ENCODE measurements at places on chromosomes 4 and X.

DNA sequence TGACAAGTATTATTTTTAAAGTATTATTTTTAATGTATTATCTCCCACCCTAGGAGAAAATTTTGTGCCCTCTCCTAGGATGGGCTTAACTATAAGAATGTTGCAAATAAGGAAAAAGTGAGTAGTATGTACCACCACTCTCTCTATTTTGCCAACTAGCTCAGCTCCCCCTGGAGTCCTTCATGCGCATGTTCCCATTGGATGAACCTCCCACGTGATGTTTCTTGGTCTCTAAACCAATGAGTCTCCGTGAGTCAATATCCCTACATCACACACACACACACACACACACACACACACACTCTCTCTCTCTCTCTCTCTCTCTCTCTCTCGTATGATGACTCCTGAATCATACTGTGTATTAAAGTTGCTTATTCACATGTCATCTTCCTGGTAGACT is 129.7 kb upstream of the ZFP42 start:
- no peak for DNase-seq

DNA sequence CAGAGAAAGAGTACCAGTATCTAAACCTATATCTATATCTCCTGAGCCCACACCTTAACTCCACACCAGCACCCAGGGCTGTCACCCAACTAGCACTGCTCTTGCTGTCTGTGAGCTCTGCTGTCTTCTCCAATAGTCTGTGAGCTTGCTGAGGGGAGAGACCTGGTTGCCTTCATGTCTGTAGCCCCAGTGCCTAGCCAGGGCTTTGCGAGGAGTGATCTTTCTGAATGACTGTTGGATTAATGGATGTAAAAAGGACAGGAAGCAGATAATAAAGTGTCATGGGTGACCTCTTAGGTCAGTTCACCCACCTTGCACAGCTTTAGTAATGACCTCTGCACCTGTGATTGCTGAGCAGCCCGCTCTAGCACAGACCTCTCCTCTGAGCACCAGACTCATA is 30.5 kb downstream of the CNGA2 start:
- DNase-seq: no peak

GRCh38 chr4:23855912-23856605 is 33.8 kb downstream of the PPARGC1A start:
- DNase-seq: no peak

GRCh38 chr4:85153221-85153620 is 186.7 kb upstream of the WDFY3 start:
- DNase-seq: no peak

DNA sequence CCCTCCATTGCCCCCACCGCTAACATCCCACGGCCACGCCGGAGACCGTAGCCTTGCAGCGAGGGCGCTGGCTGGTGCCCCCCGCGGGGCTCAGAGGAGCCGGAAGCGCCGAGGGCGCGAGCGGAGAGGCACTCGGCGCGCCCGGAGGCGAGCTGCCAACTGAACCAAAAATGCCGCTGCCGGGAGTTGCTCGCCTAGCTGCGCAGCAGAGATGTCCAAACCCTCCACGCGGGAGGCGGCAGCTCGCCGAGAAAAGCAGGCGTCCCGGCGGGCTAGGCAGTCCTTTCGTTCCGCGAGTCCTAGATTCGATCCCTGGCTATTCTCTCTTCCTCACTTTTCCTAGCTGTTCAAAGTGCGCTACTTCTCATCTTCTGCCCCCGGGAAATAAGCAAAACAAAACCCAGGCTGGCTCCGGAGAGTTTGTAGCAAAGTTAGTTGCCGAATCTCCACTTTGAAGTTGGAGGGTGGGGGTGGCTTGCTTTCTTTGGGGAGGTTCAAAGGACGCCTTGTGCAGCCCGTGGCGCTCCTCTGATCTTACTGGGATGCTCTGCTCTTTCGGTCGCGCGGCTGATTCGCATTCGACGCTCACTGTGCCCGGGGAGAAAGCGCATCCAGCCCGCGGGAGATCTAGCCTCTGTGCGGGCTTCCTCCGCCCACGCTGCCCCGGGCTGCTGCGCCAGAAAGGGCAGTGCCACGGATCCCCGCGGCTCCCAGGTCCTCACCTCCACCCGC is 723 bp downstream of the NKX6-1 start:
- no peak for DNase-seq

GRCh38 chr4:165208741-165209388 is 1.5 kb downstream of the KLHL2 start:
- DNase-seq: no peak

DNA sequence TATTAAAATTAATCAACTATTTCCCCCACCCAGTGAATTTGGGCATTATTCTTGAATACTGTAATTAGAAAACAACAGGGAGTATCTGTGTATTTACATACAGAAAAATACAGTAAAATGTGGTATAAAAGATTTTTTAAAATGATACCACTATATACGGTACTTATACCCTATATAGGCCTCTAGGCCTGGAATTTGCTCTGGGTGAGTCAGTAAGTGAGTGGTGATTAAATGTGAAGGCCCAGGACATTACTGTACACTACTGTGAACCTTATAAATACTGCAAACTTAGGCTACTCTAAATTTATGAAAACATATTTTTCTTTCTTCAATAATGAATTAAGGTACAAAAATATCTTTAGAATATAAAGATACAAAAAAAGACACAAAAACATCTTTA is 6.3 kb upstream of the CSN3 start:
- DNase-seq: no peak

DNA sequence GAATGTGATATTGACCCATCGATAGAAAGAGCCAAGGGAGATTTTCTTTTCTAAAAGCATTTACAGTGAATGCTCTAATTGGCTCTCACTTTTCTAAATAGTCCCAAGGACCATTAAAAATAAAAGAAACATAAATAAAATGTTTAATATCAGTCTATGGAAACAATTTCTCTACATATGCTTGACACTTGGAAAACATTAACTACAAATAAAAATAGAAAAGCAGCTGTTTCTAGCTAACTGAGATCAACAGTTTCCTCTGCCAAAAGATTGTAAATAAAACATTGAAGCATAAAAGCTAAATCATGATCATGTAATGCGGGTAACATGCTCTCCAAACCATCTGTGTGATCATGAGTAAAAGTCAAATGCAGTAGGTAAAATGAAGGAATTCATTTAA is 49.7 kb downstream of the CORIN start:
- no peak for DNase-seq

- DNase-seq: no peak
Observed at GRCh38 chr4:123536225-123536624, 139.6 kb downstream of the SPRY1 start.

GRCh38 chr4:38002451-38003071 is 42.4 kb downstream of the PTTG2 start:
- no peak for DNase-seq

GRCh38 chrX:107662824-107663223 is 34.5 kb downstream of the PRPS1 start:
- DNase-seq: no peak

DNA sequence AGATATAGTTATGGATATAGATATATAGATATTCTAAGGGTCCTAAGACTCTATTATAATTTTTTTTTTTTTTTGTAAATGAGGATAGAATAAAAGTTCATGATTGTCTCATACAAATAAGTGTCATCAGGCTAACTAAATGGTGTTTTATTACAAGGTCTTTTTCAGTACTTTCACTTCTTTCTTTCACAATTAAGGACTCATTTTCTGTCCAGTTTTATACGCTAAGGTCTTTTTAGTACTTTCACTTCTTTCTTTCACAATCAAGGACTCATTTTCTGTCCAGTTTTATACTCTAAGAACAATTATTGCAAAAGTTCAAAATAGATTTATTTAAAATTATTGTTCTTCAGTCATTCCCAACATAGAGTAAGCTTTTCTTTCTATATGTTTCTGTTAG is 32.7 kb downstream of the RUFY3 start:
- DNase-seq: no peak

DNA sequence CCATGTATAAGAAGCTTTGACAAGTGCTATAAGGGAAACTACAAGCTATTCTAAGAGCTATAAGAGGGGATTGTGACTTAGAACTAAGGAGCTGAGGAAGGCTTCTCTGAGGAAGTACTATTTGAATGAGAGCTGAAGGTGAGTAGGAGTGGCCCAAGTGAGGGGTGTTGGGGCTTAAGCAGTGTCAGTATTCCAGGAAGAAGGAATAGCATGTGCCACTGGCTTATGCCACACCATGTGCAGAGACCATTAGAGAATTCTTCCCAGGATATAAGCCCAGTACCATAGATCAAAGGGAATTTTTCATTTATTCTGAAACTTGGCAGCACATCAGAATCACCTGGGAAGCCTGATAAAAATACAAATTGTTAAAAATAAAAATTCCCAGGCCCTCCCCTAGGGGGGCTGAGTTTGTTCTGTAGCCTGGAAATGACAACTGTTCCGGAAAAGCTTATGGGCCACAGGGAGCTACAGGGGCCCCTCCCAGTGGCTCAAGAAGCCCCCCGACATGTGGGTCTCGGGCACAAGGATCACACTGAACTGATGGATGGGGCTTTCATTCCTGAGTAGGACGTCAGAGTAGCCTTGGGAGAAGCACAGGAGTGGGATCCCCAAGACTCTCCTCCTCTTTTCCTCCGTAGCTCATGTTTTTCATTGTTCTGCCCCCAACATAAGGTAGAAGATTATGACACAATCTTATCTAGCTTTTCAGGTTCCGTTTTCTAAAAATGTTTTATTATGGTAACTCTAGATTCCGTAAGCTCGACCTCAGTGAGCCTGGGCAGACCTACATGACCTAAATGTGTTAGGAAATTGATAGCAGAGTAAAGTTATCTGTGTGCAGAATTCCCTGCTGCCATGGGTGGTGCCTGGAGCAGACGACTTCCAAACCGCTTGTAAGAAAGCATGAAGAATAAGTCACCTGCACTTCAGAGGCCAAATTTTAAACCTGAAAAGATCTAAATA is 119.3 kb downstream of the AFF1 start:
- DNase-seq: no peak

- no peak for DNase-seq
Observed at GRCh38 chrX:154719132-154719675, 31.7 kb downstream of the GAB3 start.

GRCh38 chr4:87908336-87908735 is 67.2 kb upstream of the SPP1 start:
- DNase-seq: no peak

DNA sequence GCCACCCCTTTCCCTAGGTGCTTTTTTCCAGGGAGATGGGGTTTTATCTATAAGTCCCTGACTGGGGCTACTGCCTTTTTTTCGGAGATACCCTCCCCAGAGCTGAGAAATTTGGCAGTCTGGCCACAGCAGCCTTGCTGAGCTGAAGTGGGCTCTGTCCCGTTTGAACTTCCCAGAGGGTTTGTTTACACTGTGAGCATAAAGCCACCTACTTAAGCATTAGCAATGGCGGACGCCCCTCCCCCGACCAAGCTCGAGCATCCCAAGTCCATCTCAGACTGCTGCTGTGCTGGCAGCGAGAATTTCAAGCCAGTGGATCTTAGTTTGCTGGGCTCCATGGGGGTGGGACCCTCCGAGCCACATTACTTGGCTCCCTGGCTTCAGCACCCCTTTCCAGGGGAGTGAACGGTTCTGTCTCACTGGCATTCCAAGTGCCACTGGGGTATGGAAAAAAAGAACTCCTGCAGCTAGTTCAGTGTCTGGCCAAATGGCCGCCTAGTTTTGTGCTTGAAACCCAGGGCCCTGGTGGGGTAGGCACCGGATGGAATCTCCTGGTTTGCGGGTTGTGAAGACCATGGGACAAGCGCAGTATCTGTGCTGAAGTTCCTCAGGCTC is 456.4 kb upstream of the HTR2C start:
- no peak for DNase-seq

DNA sequence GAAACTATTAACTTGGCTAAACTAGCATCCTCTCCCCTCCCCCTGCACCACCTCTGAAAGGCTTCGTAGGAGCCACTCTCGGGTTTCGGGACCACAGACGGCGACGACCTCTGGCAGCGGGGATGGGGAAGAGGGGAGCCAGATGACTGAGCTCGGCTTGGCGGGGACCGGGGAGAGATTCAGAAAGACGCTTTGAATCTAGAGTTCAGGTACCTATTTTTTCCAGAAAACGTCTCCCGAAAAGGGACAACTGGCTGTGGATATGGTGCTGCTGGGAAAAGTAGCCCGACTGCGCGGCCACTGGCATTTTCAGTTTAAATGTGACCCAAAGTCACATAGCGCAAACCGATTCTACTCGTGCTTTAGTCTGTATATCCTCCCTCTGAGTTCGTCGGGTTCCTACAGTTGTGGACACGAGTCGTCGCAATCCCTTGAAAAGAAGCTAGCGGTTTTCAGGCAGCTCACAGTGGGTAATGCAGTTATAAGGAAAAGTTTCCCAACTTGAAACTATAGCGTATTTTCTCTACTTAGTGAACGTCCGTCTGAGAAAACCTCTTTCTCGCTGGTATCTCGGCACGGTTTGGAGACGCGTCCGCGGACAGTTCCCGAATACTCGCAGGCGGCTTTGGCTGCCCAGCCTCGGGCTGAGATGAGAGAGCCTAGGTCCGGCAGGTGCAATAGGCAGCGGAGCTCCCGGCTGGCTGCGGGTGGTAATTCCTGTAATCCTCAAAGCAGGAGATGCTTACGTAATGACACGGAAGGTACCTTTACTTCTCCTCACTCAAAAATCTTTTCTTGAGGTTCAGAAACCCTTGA is 1.3 kb downstream of the PARM1 start:
- DNase-seq: no peak

GRCh38 chrX:152137771-152138387 is 498 bp downstream of the MAGEA10 start:
- no peak for DNase-seq

GRCh38 chr4:65651031-65651430 is 19.3 kb downstream of the EPHA5 start:
- DNase-seq: no peak

DNA sequence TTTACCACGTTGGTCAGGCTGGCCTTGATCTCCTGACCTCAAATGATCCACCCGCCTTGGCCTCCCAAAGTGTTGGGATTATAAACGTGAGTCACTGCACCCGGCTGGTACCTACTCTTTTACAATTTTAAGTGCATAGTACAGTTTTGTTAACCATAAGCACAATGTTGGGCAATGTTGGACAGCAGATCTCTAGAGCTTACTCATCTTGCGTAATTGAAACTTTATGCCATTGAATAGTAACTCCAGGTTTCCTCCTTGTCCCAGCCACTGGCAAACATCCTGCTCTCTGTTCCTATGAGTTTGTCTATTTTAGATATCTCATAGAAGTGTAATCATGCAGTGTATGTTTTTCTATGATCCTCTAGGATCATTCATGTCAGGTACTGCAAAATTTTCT is 9.3 kb upstream of the CPE start:
- DNase-seq: no peak

GRCh38 chr4:92184566-92184965 is 119.2 kb upstream of the GRID2 start:
- DNase-seq: no peak

GRCh38 chrX:131792356-131792749 is 230.7 kb upstream of the STK26 start:
- DNase-seq: peak; percentile 43

GRCh38 chrX:144840616-144841015 is 406.7 kb upstream of the SPANXN1 start:
- no peak for DNase-seq

- no peak for DNase-seq
Observed at GRCh38 chr4:7652451-7652881, 217.7 kb upstream of the PSAPL1 start.
